ENCODE measurements at places on chromosomes 5 and 9.

- DNase-seq: no peak
Measured at GRCh38 chr5:128446-128845, 36.5 kb downstream of the PLEKHG4B start.

GRCh38 chr5:8013948-8014710 lies 145.2 kb downstream of the MTRR start:
- DNase-seq: no peak

DNA sequence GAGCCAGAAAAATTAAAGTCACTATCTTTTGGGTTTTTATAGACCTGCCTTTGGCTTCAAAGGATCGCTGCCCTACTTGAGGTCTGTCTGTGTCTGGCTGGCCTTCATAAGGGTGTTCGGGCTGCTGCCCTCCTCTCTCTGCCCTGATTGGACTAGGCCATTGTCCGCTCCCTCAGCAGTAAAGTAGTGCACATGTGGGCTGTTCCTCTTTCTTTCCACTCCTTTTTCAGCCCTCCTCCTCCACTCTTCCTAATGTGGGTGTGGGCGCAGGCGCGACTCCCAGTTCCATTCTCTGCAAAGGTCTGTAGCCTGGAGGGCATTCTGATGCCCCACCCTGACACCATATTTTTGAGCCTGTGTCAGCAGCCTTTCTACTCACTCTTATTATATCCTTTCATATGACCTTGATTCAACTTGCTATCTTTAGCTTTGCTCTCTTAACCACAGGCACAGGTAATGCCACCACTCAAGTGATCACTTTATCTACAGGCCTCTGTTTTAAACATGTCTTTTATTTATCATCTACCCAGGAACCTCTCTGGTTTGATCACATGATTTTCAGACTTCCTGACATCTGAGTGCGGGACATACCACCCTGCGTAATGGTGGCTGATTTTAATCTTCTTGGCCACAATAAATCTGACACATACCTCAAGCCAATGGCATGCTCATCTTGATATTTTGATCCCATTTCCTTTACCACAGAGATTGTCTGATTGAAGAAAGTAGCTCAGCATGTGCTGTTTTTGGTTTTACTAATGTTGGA lies 144.5 kb downstream of the AOPEP start:
- no peak for DNase-seq

DNA sequence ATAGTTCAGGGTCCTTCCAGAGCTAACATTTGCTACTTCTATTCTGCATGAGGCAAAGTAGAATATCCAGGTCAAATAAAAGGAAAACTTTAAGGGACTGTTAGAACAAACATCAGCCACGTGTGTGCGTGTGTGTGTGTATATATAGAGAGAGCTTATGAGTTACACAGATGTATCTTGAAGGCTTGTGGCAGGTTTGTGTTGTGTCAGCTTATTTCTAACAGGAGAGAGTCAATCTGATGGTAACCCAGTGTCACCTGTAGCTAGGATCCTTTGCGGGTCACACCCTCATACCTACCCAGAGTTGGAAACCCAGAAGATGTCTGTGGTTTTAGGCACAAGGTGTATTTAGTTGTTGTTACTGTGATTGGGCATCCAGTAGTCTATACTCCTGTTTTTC lies 12.7 kb downstream of the POLR1E start:
- no peak for DNase-seq

- no peak for DNase-seq
Measured at GRCh38 chr5:80837679-80838078, 122.5 kb upstream of the RASGRF2 start.

DNA sequence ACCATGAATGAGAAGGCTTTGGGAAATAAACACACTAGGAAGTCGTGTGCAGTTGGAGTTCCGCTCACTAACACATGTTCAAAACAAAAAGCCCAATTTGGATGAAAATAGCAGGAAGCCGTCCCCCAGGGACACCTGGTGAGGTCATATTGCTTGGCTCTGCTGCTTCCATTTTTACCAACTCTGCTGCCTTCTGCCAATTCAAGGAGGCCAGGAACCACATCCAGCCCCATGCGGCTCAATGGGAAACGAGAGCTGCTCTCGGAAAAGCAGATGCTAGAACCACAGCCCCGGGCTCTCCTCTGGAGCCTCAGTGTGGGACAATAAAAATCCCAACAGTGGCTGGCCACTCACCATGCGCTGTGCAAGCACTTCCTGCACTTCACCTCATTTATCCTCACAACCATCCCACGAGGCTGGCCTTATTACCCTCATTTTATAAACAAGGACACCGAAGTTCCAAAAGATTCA lies 13.4 kb downstream of the ADAM19 start:
- DNase-seq: no peak

GRCh38 chr9:137286975-137287383 lies 9.5 kb downstream of the TOR4A start:
- no peak for DNase-seq
